Right atrium auricular region (tissue), 2 donors: ENCODE measurements at places on chromosomes 4 and X. TPM values are rescaled to one million over a fixed set of nuclear protein-coding genes. Genes with fewer than 3 reads are reported as not detected.

DNA sequence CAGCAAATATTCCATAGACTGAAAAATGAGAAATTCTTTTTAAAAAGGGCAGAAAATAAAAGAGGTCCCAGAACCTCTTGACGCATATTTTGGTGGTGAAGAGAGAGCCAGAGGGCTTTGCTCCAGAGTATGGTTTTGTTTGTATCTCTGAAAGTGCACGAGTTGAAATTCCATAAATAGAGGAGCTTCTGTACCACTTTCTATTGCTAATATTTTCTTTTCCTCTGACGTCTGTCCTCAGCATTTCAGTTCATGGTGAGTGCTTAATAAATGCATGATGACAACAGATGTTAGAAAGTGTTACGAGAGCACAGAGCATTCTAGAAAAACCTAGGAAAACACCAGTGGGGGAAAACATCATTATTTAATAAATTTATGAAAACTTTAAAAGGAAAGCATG lies 145.6 kb downstream of the AMELX start:
- DNase-seq, result no peak

Gene TBC1D8B
- total RNA-seq, result 3.6 TPM

DNA sequence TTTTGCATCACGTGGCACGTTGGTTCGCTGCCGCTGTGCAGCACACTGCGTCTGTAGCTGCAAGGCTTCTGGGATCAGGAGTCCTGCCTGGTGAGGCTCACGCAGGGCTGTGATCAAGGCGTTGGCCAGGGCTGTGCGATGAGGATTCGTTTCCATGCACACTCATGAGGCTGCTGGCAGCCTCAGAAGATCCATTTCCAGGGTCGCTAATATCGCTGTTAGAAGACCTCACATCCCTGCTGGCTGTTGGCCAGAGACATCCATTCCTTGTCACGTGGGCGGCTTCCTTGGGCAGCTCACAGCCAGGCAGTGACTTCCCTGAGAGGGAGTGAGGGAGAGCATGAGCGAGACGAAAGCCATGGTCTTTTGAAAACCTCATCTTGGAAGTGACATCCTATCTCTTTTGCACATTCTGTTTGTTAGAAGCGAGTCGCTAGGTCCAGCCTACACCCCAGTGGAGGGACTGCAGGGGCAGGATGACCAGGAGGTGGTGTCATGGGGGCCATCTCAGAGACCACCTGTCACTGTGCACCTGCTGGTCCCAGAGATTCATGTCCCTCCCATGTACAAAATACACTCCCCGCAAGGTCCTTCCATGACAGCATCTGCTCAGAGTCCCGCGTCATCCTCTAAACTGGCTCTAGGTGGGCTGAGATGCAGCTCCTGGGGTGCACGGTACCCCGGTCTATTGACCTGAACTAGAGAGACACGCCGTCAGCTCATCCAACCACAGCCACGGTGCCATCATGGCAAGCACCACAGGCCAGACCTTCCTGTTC lies 12.2 kb downstream of the RGS12 start:
- no peak for DNase-seq

DNA sequence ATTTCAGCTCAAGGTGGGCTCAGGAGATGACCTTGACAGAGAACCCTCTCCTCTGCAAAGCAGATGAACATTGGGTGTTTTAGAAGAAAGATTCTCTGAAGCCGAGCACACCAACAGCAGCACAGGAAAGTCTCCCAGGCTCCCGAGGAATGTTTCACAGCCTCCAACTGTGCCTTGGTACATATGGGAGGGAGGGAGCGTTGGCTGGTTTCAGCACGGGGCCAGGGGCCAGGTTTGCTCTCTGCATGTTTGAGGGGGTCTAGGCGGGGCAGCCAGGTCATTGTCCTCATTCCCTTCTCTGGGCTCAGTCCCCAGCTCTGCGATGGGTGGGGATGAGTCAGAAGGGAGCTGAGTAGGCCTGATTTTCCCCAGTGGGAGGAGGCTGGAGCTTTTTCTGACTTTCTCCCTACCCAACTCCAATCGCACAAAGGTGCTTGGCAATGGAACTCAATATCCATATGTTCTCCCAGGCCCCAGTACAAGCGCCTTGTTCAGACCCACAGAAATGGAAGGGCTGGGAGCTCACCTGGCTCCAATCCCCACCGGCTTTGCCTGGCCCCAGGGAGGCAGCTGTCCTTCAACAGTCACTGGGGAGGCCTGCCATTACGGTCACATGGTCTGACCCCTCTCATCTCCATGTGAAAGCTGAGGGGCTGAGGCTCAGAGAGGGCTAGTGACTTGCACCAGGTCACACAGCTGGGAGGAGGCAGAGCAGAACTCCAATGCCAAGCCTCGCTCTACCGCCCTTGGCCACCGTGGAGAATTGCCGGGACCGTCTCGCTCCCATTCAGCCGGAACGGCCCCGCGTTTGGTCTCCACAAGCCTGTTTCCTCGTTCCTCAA lies 108.4 kb upstream of the AFAP1 start:
- DNase-seq, result no peak

DNA sequence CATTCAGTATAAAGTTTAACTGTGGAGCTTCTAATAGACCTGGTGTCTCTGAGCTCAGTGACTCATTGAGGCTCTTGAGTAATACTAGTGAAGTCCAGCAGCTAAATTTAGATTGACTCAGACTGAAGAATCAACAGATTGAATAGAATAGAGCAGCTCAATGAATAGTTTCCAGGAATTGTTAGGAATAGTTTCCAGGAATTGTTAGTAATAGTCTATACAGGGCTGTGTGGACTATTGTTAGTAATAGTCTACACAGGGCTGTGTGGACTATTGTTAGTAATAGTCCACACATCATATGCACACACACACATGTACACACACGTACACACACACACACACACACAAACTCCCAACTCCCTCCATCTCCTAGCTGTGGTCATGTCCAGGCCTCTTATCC lies 3.0 kb downstream of the GIMD1 start:
- no peak for DNase-seq
